ENCODE measurements at places on chromosomes 2 and 18. TPM values are rescaled to one million over a fixed set of nuclear protein-coding genes. Genes with fewer than 3 reads are reported as not detected.

The EFR3B gene
- total RNA-seq = 12.9 TPM

The COBLL1 gene
- 33.5 TPM for total RNA-seq

The TLK1 gene
- total RNA-seq = 12.8 TPM

The LRRTM1 gene
- total RNA-seq = 18.0 TPM

The HOXD12 gene
- not detected for total RNA-seq

The MC2R gene
- not detected for total RNA-seq

The PLEKHM3 gene
- total RNA-seq = 7.7 TPM

The WNT6 gene
- not detected for total RNA-seq

The PROC gene
- total RNA-seq = not detected

The CELF4 gene
- total RNA-seq = 1.6 TPM

The SERPINB10 gene
- total RNA-seq = not detected

GRCh38 chr2:28544922-28545589 is 49.2 kb downstream of the PLB1 start:
- DNase-seq = no peak

GRCh38 chr2:156110890-156111289 is 221.6 kb downstream of the NR4A2 start:
- no peak for DNase-seq

GRCh38 chr2:148885988-148886387 is 11.0 kb downstream of the KIF5C start:
- no peak for DNase-seq

DNA sequence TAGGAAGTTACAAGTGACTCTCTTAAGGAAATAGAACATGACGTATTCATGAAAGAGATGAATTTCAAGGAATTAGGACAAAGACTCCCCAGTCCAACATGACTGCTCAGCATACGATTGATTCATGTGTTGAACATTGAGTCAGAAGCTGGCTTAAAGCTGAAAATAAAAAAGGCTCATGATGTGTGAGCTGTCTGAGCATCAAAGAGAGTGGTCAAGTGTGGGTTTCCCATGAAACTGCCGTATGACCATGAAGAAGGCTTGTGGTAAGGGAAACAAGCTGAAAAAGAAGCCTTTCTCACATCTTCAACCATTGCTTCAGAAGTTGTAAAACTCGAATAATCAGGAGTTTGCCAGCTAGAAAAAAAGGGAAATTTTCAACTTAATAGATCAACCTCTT is 201.9 kb upstream of the APCDD1 start:
- no peak for DNase-seq

GRCh38 chr18:46712406-46712805 is 44.4 kb downstream of the ST8SIA5 start:
- peak; percentile 10 for DNase-seq

DNA sequence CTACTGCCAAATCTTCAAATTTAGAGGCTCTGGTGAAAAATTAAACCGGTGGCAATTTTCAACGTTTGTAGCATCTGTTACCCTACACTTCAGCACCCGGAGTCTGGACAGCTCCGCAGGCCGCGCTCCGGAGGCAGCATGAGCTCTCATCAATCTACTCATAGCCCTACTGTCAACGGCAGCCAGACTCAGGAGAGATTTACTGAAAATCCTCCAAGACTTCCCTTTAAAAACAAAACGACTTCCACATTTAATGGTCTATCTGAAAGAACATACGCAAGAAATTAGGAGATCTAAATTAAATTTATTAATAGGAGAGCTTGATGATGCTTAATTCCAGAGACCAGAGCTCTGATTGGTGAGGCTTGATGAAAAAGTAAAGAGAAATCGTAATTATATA is 970 bp upstream of the ADCYAP1 start:
- peak; percentile 71 for DNase-seq

- no peak for DNase-seq
Observed at GRCh38 chr2:164873210-164873908, 31.7 kb upstream of the COBLL1 start.

DNA sequence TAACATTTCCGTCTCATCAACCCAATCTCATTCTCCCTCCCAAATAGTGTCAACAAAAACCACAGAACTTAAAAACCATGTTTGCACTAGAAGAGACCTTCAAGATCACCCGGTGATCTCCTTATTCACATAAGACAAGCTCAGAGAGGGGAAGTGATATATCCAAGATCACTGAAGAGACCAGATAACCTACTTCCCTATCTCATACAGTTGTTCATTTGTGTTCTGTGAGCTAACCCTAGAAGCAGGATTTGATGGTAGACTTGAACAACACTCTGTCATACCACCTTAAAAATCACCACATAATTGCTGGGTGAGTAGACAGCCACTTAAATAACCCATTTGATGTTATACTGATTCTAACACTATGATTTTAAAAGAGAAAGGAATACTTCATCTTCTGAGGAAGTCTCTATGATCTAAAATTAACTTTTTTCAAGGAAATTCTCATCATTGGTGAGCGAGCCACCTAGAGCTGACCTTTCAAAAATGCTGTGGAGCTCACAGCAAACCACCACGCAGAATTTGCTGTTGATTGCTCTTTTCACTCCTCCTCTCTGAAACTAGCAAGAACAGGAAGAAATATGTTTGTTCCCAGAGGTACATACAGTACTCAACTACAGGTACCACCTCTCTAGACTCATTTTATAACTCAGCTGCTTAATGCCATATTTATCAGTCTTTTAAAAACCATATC is 15.1 kb downstream of the AAK1 start:
- no peak for DNase-seq

- DNase-seq = no peak
Observed at GRCh38 chr2:168600949-168601348, 144.9 kb downstream of the CERS6 start.

- no peak for DNase-seq
Observed at GRCh38 chr2:199627417-199627816, 169.7 kb upstream of the SATB2 start.

DNA sequence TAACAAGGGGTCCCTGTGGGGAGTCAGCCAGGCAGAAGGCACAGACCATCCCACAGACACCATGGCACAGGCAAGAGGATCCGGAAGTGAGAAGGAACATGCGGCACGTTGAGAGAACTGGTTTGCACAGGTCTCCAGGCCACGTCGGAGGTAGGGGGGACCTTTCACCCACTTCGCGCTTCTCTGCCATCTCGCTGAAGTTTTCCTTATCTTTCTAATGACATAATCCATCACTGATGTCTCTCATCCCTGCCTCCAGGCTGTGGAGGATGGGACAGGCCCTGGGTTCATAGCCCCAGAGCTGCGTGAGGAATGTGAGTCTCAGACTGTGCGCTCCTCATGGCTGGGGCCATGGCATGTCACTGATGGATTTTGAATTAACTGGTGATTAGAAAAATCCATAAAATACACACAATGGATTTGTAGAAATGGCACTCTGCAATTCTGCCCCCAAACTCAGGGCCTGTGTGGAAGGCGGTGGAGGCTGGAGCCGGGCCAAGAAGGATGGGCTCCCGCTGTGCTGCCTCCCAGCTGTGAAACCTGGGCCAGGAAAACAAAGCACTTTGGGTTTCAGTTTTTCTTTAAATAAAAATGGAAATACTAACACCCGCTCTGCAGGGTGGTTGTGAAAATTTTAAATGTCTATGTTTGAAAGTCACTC is 113.3 kb upstream of the ALKAL2 start:
- DNase-seq = no peak

GRCh38 chr2:109005686-109006204 is 16.7 kb upstream of the EDAR start:
- no peak for DNase-seq

DNA sequence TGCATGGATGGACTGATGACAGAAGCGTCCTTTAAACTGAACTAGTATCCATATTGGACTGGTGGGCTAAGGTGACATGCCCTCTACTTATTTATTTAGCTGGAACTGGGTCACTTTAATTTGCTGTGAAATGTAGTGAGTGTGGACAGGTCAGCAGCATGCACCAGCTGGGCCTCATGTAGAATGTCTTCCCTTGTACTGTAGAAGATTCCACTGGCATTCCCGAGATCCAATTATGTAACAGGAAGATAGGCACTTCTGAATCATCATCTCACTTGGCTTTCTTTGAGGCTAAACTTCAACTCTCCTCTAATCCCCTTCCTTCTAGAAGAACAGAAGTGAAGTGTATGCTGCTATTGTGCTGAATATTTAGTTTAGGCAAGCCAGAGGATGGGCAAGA is 296.2 kb downstream of the SLC8A1 start:
- DNase-seq = no peak

- DNase-seq = no peak
Observed at GRCh38 chr2:217085543-217085942, 225.7 kb upstream of the TNP1 start.

- DNase-seq = no peak
Observed at GRCh38 chr2:208034503-208035140, 9.3 kb upstream of the PLEKHM3 start.

DNA sequence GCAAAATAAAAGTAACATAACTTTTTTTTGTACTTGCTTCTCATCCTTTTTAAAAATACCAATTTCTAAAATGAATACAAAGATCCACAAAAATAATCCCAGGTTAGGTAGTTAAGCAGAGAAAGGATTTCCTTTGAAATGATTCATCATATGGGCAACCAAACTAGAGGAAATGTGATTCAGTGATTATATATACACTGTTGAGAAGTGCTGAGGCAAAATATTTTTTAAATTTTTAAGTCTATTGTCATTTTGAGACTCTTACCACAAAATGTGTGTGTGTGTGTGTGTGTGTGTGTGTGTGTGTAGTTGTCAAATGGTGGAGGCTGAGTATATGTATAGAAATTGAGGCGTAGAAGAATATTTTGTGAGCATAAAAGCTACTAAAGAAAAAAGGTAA is 1075.3 kb downstream of the LRP1B start:
- no peak for DNase-seq

GRCh38 chr2:129705085-129705484 is 274.4 kb upstream of the RAB6C start:
- DNase-seq = no peak
